Parietal lobe (tissue), 2 donors: ENCODE measurements at places on chromosomes 6 and 20. TPM values are rescaled to one million over a fixed set of nuclear protein-coding genes. Genes with fewer than 3 reads are reported as not detected.

The TSBP1 gene
- not detected for total RNA-seq

The ERVFRD-1 gene
- total RNA-seq = not detected

The CRISP2 gene
- 0.31 TPM for total RNA-seq

The ZKSCAN4 gene
- 9.1 TPM for total RNA-seq

The GHRH gene
- not detected for total RNA-seq

The RIMS4 gene
- total RNA-seq = 52.0 TPM

The IL17A gene
- not detected for total RNA-seq

The WFDC8 gene
- not detected for total RNA-seq

The TINAG gene
- total RNA-seq = not detected

The ELOVL4 gene
- 29.1 TPM for total RNA-seq

The C6orf15 gene
- total RNA-seq = not detected

The PPIL6 gene
- total RNA-seq = 24.1 TPM

The GTSF1L gene
- total RNA-seq = not detected

The CYP21A2 gene
- total RNA-seq = not detected

The WFDC10B gene
- not detected for total RNA-seq

The SLC17A9 gene
- 0.31 TPM for total RNA-seq

The THEMIS gene
- total RNA-seq = 0.31 TPM

The JPH2 gene
- total RNA-seq = not detected

The LPA gene
- 2.5 TPM for total RNA-seq

The BTN3A1 gene
- 28.5 TPM for total RNA-seq

The GLP1R gene
- not detected for total RNA-seq
